ENCODE measurements at places on chromosomes 3 and 15. TPM values are rescaled to one million over a fixed set of nuclear protein-coding genes. Genes with fewer than 3 reads are reported as not detected.

DNA sequence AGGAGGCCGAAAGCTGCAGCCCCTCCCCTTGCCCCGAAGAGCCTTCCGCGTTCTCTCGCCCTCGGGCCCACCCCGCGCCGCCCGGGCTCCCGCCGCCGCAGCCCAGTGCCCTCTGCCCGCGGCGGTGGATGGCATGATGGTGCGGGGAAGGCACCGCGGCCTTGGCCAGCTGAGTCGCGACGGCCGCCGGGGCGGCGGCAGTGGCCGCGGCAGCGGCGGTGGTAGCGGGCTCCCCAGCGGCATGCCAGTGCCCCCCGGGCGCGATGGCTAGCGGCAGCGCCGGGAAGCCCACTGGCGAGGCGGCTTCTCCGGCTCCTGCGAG, 1.2 kb downstream of the TLNRD1 start:
- DNase-seq, result no peak

DNA sequence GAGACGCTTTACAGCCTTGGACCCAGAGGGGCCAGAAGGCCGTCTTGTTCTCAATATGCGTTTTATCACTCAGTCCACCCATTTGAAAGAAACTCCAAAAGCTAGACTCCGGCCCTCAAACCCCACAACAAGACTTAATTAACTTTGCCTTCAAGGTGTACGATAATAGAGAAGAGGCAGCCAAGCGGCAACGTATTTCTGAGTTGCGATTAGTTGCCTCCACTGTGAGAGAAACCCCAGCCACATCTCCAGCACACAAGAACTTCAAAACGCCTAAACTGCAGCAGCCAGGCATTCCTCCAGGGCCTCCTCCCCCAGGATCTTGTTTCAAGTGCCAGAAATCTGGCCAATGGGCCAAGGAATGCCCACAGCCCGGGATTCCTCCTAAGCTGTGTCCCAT, 17.4 kb upstream of the INO80 start:
- DNase-seq, result no peak

DNA sequence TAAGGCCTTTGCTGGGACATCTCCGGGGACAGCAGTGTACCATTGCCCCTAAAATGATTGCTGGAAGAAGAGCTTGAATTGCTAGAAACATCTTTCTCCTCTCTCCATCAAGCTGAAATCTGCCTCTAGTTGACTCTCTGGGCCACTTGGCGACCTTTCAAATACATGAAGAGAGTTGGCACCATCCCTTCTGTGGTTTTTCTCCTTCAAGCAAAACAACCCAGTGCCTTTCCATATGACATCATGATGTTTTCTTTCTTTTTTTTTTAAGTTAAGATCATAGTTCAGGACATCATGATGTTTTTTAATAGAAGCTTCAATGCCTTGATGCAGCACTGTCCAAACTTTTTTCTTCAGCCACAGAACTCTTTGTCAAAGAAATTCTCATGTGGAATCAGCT, 144.0 kb upstream of the PTPRG start:
- no peak for DNase-seq

- no peak for DNase-seq
Observed at GRCh38 chr15:101470548-101471239, 18.8 kb downstream of the PCSK6 start.

- no peak for DNase-seq
Observed at GRCh38 chr3:82807781-82808180, 1046.3 kb upstream of the GBE1 start.

- no peak for DNase-seq
Observed at GRCh38 chr3:86985181-86985826, 5.6 kb downstream of the VGLL3 start.

GRCh38 chr3:46978985-46979944, at the start of gene NBEAL2:
TSS of gene NBEAL2 (plus strand) at chr3:46979666. CDS start at chr3:46979862, 196 bp downstream.
- peak; percentile 99 for DNase-seq

DNA sequence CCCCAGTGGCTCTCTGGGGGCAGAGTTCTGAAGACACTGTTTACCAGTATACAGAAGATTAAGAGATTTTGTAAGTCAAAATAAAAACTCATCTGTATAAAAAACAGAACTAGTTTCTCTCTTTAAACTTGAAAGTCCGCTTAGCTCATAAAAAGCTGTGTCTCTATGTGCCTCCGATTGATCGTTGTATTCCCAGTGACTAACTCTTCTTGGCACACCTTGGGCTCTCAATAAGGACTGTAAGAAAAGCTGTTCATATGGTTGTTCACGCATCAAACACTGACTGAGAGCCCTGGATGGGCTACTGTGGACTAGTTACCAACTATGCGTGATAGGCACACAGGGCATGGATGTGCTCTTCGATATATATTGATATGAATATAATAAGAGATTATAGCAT, 107.9 kb downstream of the P3H2 start:
- DNase-seq, result no peak

DNA sequence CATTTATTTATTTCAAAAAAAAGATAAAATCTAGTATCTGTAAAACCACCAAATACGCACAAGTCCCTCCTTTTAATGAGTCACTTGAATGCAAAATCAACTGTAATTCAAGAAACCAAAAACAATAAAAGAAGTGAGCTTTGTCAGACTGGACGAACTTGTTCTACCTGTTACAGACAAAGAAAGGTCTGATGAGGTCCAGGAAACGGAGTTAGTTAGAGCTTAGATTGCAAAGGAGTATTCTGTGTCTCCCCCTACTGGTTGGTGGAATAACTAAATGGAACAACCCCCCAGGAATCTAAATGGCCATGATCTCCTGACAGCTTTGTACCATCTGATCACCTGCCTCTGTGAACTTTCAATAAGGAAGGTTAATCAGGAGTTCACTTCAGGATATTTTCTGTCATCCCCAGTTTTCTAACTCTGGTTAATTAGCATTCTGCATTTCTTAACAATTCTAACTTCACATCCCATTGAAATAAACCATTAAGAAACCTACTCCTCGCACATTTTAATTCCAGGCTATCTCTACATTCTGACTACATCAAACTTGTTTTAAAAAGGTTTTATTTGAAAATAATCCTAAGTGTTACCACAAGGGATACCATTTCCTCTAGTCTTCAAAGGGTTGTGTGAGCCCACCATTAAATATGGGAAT, 333.0 kb upstream of the SATB1 start:
- DNase-seq, result no peak

DNA sequence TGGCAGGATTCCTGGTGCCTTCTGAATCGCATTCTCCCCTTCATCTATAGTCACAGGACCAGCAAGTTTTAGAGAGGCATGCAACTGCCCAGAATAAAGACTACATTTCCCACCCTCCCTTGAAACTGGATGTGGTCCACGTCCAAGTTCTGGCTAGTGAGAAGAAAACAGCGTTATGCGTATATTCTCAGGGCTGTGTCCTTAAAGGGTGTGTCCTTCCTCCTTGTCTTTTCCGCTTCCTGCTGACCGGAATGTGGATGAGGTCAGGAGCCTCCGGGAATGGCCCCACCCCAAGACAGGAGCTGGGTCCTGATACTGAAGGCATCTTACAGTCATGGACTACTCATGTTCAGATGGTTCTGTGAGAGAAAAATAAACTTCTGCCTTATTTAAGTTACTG, 20.2 kb downstream of the CHST2 start:
- DNase-seq, result no peak

- DNase-seq, result no peak
Observed at GRCh38 chr3:189394599-189395121, 222.9 kb downstream of the TPRG1 start.

DNA sequence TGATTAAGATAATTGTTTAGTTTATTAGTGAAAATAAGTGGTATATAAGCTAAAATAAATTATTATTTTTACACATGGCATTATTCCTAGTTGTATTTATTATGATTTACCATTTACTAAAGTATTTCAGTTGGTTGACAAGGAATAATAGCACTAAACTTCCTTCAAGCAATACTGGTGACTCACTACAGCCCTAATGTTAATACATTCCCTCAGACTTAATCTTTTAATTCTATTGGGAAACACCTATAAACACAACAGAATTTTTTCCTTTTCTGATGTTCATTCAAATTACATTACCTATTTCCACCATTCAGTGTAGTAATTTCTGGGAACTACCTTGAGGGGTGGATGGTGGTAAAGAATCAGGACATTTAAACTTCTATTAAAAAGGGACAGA, 264.0 kb downstream of the TIGIT start:
- DNase-seq, result no peak

Gene GPR62
- not detected for total RNA-seq

Gene GRAMD1C
- 0.97 TPM for total RNA-seq

Gene CRBN
- 42.6 TPM for total RNA-seq

Gene FOXB1
- total RNA-seq, result 0.56 TPM

All from activated CD4-positive, alpha-beta T cell treated with anti-CD3 and anti-CD28 coated beads for 36 hours (primary cell).